Fibroblast of mammary gland (primary cell): ENCODE measurements at places on chromosomes 5 and 9.
A peak's percentile ranks its signal among the peaks of the same experiment; 100 is the strongest.

DNA sequence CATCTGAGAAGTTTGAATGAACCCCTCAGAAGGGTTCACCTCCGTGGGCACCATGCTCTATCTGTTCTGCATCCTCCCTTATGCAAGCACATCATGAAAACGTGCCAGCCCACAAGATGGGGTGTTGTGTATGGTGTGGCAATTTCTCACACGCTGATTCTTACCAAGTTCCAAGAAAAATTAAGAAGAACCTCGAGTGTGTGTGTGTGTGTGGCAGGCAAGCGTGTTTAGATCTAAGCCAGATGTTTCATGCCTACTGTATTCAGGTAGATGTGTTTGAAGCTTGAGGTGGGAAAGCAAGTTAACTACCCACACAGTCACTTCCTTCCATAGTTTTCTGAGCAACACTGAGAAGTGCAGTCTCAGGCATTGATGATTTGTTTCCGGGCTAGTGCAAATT is 77.7 kb upstream of the GNA14 start:
- no peak for DNase-seq

GRCh38 chr9:15191378-15191777 is 115.6 kb downstream of the TTC39B start:
- DNase-seq, result no peak

DNA sequence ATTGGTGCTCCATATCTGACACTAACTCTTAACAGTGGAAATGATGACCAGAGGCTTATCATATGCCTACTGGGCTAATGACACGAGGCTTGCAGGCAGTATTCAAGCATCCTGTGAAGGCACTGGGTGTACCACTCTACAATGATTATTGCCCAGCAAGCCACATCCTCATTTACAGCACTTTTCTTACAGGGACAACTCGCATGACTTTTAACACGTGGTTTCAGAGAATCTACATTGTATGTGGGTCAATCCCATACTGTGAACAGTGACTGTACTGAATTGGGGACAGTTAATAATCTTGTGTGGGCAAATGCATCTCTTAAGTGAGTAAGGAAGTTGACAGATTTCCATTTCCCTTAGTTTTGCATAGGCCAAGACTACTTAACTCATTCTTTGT is 260.0 kb downstream of the TRPM3 start:
- no peak for DNase-seq

GRCh38 chr9:70113403-70114022 is 69.9 kb downstream of the MAMDC2 start:
- DNase-seq, result peak; percentile 77

DNA sequence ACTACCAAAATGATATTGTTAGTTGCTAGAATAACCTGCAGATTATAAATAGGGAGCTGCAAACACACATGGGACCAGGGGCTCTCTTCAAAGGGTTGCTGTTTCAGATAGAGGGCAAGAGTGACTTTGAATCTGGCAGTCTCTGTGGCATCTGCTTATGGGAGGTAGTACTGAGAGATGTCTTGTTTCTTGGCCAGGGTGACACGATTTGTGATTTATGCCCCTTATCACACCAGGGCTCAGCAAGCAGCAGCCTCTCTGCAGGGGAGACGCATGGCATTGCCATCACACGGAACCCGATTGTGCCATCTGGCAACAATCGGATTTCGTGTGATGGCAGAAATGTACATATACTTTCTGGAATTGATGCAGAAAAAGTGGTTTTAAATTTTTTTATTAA is 615.6 kb downstream of the ZNF608 start:
- no peak for DNase-seq

- no peak for DNase-seq
Measured at GRCh38 chr5:3392306-3392939, 203.2 kb upstream of the IRX1 start.

GRCh38 chr5:97657239-97657638 is 474.2 kb upstream of the RIOK2 start:
- no peak for DNase-seq

DNA sequence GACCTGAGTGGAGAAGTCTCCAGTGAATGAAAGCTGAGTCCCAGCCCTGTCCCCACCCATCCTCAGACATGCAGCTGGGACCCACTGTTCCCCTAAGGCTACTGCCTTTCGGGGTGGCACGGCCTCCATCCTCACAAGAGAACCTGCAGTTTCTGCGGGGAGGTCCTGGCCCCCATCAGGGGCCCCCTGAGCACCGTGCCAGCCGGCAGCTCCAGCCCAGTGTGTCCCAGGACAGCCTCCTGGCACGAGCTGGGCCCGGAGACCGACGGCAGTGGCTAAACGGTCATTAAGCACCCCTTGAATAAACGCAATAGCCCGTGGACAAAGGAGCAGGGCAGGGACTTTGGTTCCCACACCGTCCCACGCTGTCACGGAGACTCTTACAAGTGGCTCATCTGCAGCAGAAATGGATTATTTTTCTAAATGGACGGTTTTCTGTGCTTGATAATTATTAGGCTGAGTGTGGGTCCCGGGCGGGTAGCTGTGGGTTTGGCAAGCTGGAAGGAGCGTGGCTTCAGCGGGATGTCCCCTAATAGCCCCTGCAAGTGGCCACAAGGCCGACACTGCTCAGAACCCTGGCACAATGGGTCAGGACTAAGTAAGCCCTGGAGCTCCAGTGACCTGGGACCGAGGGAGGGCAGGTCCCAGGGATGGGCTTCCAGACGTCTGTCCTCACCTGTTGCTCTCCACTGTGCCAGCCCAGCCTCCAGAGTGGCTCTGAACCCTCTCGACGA is 17.4 kb downstream of the FAM78A start:
- DNase-seq, result no peak

GRCh38 chr5:143244000-143244736 is 159.3 kb downstream of the NR3C1 start:
- DNase-seq, result peak; percentile 98

GRCh38 chr5:177189965-177190364 is 56.4 kb downstream of the NSD1 start:
- DNase-seq, result no peak

DNA sequence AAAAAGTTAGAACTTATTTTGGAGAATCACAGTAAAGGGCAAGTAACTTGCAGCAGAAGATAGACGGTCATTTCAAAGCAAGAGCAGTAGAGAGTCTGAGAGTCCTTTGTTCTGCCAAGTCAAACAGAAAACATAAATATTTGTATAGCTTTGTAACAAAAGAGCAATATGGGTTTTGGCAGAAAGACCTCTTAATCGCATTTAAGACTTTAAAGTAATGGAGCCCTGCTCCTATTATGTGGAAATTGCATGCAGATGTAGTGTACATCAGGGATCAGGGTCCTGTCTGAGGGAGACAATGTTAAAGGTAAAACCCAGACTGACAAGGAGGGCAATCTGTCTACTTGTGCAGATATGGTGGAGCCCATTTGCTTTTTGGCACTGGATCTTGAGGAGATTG is 87.2 kb downstream of the PGM5 start:
- no peak for DNase-seq

- no peak for DNase-seq
Measured at GRCh38 chr9:107478805-107479204, 10.8 kb downstream of the KLF4 start.

DNA sequence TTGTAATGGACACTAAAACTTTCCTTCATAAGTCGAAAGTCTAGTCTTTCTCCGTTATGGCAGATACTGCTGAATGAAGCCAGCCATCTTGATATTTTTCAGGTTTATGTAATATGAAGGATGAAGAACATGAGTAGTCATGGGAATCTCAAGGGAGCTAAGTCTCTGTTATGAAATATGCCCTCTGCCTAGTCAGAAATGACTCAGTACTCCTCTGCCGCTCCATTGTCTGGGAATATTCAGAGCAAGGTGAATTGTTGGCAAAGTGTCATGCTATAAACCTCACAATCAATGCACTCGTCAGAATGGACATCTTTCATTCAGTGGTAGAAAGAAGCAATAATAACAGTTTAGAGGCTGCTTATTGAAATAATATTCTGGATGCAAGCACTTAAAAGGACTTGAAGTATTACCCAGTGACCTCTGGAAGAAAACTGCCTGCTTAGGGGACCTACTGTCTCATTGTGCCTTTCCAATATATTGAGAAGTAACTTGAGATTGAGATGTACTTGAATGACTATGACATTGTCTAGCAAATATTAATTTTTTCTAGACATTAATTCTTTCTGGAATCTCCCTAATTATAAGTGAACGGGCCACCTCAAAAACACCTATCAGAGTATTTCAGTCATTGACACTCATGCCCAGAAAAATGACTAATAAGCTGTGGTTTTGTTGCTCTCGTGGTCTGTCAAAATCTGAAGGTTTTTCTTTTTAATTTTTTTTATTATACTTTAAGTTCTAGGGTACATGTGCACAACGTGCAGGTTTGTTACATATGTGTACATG is 1011.5 kb upstream of the ACO1 start:
- DNase-seq, result no peak

- DNase-seq, result peak; percentile 100
Measured at GRCh38 chr5:150298701-150299451, 3.8 kb downstream of the ARSI start.

GRCh38 chr5:66013397-66013796 is 87.0 kb downstream of the ERBIN start:
- DNase-seq, result no peak

- DNase-seq, result no peak
Measured at GRCh38 chr5:101720033-101720432, 576.1 kb downstream of the SLCO4C1 start.

GRCh38 chr5:90949469-90950358 is 391.1 kb downstream of the ADGRV1 start:
- DNase-seq, result no peak

DNA sequence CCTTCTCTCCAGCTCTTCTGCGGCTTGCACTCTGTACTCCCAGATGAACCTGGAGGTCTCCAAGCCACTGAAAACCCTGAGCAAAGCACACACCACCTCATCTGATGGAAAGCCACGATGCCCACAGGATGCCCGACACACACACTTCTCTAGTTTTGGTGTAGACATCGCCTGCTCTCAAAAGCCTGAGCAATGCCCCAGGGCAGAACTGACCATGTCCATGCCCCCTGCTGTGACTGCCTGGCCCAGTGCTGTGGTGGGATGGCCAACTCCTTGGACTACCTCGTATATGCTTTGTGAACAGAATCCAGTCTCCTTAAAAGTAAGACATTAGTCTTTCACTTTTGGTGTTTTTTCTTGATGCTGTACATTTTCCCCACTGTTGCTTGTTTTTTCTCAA is 81.2 kb downstream of the SPTLC1 start:
- no peak for DNase-seq

- DNase-seq, result no peak
Measured at GRCh38 chr9:96665789-96666188, 10.7 kb upstream of the PRXL2C start.

DNA sequence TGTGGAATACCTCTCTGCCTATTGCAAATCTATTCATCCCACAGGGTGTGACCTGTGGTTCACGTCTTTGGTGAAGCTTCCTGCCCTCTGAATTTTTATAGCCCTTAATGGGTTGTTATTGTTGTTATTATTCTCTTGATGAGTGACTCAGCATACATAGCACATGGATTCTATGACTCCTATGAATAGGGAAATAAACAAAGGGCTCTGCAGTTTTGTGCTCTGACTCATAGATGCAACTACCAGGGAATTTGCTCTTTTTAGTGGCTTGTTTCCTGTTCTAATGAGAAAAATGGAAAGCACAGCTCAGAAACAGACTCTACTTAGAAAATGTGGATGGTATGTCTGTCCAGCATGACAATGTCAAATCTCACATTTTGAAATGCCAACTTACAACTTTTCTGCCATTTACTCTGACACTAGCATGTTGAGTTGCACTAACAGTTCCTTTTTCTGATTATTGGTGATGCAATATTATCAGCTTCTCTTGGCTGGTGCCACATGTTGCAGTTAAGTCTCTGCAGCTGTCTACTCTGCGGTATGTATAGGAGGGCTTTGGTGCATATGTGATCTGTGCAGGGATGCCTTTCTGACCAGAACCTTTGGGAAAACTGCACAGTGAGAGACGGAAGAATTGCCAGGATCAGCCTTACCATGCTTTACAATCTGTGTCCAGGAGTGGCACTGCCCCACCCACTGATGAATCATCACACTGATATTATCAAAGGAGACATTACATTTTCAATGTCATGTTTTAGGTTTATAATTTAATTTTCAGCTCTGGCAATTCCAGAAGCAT is 996.4 kb upstream of the WWC1 start:
- peak; percentile 91 for DNase-seq

- no peak for DNase-seq
Measured at GRCh38 chr5:134547066-134547465, 21.6 kb downstream of the JADE2 start.

- DNase-seq, result peak; percentile 87
Measured at GRCh38 chr9:124835026-124835557, 18.2 kb upstream of the WDR38 start.

GRCh38 chr9:89798547-89799120 is 193.8 kb downstream of the GADD45G start:
- no peak for DNase-seq

GRCh38 chr9:77816641-77817341 is 168.7 kb upstream of the GNA14 start:
- no peak for DNase-seq

DNA sequence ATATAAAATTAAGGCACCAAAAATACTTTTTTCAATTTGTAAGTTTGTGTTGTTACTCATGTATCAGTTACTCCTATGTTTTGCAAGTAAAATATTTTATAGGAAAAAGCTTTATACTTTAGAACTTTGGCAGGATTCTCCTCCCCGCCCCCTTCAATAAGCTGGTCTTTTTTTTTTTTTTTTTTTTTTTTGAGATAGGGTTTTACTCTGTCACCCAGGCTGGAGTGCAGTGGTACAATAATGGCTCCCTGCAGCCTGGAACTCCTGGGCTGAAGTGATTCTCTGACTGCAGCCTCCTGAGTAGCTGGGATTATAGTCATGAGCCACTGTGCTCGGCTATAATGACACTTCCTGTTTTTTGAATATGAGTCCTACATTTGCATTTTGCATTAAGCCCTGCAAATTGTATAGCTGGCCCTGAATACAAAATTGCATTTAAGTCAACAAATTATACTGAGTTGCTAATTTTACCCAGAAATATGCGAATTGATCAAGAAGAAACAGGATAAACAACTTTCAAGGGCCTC is 192.9 kb downstream of the PIK3R1 start:
- DNase-seq, result no peak

GRCh38 chr9:35760651-35761050 is 6.6 kb upstream of the MSMP start:
- DNase-seq, result no peak

DNA sequence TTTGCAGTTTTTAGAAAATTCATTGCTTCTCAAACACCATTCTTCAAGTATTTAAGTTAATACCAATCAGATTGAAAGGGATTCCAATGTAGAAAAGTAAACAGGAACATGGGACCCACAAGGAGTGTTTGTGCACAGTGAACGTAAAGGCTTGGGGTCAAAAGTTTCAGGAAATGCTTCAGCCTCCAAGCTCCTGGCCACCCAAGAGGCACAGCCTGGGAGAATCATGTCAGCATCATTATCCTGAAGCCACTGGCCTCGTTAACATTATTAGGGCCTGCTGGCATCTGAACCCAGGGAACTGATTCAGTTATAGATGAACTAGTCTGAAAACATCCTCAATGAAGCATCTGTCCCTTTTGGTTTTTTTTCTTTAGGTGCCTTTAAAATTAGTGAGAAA is 122.9 kb downstream of the NXNL2 start:
- DNase-seq, result no peak
